HFFc6 (cell line): ENCODE measurements at places on chromosomes 4 and X.

- DNase-seq = no peak
Measured at GRCh38 chr4:8353158-8353669, 83.7 kb downstream of the HTRA3 start.

GRCh38 chrX:21960569-21961541, 20.3 kb downstream of the SMS start:
- DNase-seq = no peak

- no peak for DNase-seq
Measured at GRCh38 chrX:41970419-41970818, 47.1 kb upstream of the CASK start.

- DNase-seq = no peak
Measured at GRCh38 chr4:186449954-186450353, 105.4 kb downstream of the MTNR1A start.

DNA sequence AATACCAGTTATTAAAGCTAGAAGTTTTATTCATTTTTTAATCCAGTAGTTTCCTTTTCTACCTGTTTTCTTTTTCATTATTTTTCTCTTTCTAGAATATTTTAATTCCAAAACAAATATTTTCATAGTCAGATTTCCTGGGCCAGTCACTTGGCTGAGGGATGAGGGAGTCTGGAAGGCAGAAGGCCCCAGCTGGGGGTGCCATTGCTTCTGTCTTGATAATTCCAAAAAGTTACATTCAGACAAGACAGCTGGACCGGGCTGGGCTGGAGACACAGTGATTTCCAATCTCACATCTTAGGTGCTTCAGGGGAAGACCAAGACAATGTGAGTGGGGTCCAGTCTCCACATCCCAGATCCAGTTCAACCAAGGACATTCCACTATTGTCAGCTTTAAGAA, 263.5 kb downstream of the TMA16 start:
- DNase-seq = no peak

DNA sequence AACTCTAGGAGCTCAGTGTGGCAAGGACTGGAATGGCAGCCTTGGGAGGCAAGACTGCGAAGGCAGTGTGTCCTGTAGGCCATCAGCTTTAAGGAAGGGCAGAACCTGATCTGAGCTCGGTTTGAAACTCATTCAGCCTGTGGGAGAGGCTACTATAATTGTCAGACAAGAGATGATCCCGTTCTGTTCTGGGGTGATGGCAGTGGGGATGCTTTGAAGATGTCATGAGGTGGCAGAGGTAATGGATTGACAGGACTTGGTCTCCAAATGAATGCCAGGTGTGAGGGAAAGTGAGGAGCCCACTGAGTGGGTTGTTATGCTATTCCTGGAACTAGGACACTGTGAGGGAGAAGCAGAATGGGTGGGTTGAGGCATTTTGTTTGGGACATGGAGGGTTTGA, 144.9 kb downstream of the PJA1 start:
- no peak for DNase-seq

DNA sequence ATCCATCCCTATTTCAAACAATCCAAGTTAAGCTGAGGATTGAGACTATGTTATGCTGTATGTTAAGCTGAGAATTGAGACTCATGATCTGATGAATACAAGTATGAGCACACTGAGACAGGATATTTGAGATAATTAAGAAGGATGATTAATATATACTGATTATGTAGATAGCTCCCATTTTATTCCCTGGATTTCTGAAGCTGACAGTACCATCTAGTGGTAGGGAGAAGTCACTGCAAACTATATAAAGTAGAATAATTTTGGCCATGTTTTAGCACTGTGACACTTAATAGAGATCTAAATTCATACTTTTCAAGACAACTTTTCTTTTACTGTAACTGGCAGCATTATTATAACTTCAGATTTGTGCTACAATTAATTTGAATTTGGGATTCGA, 63.8 kb upstream of the HPRT1 start:
- DNase-seq = peak; percentile 17

GRCh38 chr4:11805842-11806241, 377.1 kb upstream of the HS3ST1 start:
- DNase-seq = no peak

DNA sequence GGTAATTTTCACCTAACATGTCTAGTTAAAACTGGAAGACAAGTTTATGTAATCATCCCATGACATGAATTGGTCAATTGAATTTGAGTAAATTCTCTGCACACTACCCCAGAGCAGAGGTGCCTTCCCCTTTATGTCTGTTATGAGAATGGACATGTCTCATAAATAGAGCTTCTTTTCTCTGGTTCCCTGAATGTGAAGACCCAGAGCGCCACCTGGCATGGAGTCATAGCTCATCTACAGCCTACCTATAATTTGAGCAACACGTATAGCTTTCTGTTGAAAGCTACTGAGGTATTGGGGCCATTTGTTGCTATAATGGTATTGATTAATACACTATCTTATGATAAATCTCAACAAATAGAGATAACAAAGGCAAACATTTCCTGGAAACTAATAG, 626.5 kb upstream of the GALNTL6 start:
- no peak for DNase-seq

DNA sequence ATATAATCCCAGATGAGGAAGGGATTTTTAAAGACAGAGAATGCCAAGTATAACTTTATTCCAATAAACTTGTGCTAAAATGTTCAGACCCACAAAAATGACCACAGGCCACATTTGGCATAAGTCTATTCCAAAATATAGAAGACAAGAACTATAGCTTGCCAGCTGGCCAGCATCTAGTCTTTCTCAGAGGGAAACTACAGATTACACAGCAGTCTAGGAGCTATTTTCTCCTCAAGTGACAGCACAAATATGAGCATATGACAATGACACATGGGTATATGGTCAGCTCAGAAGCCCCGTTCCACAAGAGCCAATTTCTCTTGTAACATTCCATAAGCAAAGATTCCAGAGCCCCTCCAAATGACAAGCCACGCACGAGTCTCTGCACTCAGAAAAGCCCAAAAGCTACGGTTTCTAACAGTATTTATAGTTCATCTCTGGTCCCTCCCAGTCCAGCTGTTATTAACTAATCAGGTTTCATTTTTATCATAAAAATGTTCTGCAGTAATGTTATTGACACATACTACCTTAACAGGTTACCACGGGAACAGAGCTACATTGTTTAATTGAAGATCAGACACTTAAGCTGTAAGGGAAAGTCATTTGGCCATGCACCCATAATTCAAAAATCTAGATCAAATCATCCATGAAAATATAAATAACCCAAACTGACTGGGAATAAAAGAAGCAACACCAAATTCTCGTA, 70.3 kb downstream of the RAB28 start:
- DNase-seq = no peak

- no peak for DNase-seq
Measured at GRCh38 chr4:184416913-184417734, 57.2 kb downstream of the IRF2 start.

GRCh38 chr4:1113311-1114009, at the start of gene RNF212:
Gene RNF212, minus strand, starts transcription at chr4:1113564. Its CDS starts 100 bp downstream, at chr4:1113464.
- no peak for DNase-seq

GRCh38 chr4:138707746-138708677, 307.6 kb upstream of the NOCT start:
- no peak for DNase-seq

DNA sequence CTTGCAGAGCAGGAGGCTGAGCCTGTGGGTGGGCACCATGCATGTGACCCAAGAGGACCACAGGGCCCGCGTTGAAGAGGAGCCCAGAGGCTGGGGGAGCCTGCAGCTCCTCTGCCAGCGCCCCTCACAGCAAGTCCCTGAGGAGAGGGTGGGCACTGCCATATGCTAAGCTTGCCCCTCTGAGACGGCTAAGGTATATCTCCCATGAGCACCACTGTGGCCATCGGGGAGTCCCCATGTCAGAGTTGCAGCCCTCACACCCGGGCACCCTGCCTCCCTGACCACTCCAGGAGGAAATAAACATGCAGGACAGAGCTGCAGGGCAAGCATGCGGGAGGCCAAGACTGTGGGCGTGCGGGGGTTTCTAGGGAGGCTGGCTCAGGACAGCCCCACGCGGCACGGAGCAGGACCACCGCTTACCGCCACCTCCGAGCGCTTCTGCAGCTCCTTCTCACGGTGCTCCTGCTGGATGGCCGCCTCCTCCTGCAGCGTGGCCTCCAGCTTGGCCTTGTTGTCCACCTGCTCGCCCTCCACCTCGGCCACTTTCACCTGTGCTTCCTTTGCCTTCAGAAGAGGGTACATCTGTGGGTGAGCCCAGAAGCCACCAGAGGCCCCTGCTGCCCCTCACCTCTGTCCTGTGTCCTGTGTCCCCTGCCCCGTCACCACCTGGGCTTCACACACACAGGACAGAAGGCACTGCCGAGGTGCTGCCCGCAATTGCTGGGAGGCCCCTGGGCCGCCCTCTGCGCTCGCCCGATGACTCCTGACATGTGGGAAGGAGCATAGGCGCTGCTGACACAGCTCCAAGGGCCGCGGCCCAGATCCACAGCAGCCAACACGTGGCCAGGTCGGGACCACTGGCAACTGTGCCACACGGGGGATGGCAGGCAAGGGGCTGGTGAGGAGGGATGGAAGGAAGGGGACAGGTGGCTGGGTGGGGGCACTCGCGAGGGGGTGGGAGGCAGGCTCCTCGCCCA, 29.8 kb downstream of the FGFR3 start:
- DNase-seq = no peak

DNA sequence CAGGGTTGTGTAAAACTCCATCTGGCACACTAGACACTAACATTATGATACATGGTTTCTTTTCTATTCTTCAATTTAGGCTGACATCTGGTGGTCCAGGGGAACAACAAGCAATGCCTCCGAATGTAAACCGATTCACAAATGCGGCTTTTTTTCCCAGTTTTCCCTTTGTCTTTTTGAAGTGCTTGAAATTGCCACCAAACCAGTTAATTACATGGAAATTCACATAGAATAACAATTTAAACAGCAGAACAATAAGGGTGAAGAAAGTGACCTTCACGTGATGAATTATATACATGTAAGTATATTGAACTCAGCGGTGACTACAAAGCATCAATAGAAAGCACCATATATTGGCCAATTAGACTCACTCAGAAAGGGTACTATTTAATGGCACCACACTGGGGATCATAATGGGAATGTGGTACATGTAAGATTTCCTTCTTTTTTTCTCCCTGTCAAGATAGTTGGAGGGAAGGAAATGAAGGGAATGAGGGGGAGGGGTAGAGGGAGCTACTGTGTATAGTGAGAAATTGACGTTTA, 103.9 kb downstream of the MMRN1 start:
- no peak for DNase-seq

DNA sequence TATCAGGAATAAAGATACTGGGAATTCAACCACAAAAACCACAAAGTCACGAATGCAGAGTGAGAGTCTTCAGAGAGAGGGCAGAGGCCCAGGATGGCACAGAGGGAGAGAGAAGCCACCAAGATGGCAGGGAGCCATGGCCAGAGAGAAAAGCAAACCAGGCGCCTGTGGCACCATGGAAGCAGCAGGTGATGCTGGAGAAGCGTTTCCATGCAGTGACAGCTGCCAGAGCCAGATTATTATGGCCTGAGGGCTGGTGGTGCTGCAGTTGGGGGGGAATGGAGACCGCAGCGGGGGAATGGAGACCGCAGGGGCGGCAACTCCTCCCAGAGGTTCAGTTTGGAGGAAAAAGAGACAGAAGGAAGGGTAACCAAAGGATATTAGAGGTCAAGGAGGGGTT, 5.8 kb downstream of the TAFAZZIN start:
- DNase-seq = no peak

GRCh38 chrX:22603060-22603459, 330.3 kb downstream of the CBLL2 start:
- DNase-seq = no peak

GRCh38 chrX:120334603-120335002, 23.3 kb upstream of the TMEM255A start:
- DNase-seq = no peak

DNA sequence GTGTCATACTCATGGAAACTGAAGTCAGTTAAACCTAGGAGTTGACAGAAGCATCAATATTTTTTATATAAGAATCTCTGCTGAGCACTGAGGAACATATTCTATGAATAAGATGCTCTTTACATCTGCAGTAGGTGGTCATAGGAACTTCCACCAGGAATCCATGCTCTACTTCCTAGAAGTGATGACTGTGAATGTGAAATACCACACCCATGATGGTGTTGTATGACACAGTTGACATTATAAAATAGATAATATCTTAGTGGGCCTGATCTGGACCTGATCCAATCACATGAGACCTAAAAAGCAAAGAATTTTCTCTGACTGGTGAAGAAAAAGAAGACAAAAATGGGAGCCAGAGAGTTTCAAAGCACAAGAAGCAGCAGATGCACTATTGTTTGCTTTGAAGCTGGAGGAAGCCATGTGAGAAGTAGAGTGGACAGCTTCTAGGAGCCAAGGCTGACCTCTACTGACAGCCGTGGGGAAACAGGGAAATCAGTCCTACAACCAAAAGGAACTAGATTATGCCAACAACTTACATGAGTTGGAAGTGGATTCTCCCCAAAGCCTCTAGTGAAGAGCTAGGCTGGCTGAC, 68.6 kb upstream of the HS3ST1 start:
- DNase-seq = no peak

GRCh38 chr4:120452536-120452935, 385.9 kb upstream of the MAD2L1 start:
- DNase-seq = no peak

DNA sequence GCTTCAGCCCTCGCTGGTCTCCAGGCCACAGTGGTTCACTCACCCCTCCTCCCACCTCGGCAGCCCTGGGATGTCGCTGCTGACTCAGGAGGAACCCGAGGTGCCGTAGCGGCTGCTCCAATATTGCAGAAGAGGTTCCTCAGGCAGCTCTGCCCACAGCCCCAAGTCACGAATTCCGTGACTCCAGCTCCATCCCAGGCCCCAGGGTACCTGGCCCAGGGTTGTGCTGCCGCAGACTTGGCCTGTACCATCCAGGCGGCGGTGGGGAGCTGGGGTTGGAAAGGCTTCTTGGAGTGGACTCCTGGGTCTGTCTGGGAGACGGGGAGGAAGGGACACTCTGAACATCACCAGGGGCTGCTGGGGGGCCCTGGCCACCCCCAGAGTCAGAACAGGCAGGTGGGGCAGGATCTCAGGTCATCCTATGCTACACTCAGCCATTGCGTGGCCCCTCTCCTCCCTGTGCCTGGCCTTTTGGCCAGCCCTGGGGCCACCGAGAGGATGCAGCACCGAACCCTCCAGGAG, 728 bp upstream of the HGFAC start:
- DNase-seq = peak; percentile 13

DNA sequence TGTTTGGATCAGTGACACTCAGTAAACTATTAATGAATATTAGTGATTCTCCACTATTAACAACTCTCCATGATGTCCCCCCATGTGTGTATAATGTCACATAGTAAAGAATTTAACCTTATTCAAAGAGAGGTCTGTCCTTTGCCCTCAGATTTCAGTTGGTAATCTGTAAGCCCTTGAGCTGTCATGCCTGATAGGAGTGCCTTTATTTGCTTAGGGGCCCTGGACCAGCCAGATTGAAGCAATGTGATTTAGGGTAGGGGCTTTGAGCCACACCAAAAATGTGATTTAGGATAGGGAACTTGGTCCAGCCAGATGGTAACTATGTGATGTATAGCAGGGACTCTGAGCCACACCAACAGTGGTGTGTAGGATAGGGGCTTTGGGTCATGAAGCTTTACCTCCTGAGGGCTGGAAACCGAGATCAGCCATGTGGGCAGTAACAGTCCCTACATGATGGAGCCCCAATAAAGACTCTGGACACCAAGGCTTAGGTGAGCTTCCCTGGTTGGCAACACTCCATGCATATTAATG, 44.3 kb upstream of the PAGE4 start:
- DNase-seq = no peak

GRCh38 chrX:146707781-146708180, 101.8 kb upstream of the CXorf51B start:
- no peak for DNase-seq
